NCI-H2081 (cell line): ENCODE measurements at places on chromosomes 4 and X.
A peak's percentile ranks its signal among the peaks of the same experiment; 100 is the strongest.

DNA sequence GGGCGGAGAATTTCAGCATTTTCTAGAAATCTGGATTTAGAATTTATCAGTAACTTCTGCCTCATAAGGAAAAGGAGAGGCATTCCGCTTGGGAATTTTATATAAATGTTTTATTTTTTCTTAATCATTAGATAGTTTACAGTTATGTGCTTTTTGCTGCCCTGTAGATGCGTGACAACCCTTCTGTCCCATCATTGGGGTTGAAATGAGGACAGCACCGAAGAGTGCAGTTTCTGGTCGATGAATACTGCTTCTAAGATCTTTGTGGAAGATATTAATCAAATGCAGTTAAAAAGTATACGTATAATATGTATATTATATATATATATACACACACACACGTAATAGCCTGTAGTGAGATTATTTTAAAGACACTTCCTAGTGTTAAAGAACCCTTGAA is 1.5 kb downstream of the RBPJ start:
- no peak for DNase-seq

DNA sequence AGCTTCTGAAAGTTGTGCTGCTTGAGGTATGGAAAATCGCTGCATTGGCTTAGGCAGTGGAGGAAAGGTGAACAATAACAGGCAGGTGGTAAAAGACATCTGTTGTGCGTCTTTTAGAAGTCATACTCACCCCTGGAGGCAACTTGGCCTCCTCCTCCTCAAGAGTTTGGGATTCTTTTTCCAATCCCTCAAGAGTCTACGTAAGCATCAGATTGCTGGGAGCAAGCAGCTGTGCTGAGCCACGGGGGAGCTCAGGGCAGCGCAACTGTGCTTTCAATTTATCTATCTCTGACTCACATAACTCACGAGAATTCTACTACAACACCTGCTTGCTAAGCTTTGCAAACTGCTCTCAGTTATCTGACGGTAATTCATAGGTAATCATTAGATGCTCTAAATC is 6.4 kb upstream of the RBMX2 start:
- no peak for DNase-seq

DNA sequence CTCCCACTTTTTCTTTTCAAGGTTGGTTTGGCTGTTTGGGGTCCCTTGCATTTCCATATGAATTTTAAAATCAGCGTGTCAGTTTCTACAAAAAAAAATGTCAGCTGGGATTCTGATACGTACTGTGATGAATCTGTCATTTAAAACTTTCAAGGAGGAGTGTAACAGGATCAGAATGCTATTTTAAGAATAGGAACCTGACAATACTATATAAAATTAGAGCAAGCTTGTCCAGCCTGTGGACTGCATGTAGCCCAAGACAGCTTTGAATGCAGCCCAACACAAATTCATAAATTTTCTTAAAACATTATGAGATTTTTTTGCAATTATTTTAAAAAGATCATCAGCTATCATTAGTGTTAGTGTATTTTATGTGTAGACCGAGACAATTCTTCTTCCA is 56.5 kb downstream of the TMEM164 start:
- DNase-seq: no peak

- no peak for DNase-seq
Measured at GRCh38 chr4:159352609-159353008, 249.7 kb downstream of the RAPGEF2 start.

GRCh38 chrX:17788439-17788838 is 51.1 kb downstream of the SCML1 start:
- peak; percentile 25 for DNase-seq

GRCh38 chr4:176641237-176641636 is 151.5 kb downstream of the VEGFC start:
- no peak for DNase-seq

DNA sequence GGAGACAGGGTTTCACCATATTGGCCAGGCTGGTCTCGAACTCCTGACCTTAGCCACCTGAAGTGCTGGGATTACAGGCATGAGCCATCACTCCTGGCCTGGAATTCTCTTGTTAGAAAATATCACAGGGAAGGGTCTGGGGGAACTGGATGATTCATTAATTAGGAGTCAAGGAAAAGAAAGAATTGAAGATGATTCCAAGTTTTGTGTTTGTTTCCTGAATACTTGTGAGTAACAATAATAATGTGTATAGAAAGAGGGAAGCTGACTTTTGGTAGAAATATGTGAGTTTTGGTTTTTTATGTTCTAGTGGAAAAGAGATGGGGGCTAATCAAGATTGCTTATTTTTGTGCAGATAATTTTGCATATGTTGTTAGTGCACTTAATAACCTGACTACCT is 77.3 kb upstream of the CLNK start:
- no peak for DNase-seq

DNA sequence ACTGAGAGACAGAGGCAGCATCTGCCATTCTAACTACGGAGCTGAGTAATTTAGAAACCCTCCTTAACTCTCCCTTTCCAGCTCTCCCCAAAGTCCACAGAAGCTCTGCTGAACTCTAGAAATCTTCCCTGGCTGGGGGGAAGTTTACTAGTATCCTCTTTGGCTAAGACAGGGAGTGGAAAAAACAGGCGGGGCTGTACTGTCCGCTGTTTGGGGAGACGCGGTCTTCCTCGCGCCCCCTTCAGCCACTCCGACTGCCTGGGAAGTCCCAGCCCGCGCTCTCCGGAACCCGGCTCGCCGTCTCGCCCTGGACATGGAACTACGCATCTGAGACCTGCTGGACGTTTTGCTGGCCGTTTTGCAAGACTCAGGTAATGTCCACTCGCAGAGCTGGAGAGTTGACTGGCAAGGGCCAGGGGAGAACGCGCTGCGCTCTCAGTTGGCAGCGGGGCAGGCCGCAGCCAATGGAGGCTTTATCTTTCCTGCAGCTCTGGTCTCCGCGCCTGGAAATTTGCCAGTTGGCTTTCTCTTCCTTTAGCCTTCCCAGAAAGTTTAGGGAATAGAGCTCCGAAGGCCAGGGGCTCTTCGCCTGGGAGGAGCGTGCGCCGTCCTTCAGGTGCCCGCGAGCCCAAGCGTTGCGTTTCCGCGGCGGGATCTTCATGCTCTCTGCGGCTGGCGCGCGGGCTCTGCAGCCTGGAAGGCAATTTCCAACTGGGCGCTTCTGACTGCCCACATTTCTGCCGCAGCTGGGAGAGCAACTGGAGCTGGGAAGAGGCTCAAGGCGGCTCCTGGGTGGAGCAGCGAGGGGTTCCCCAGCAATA is 892 bp downstream of the IL1RAPL2 start:
- no peak for DNase-seq

- no peak for DNase-seq
Measured at GRCh38 chr4:6658209-6658595, 17.7 kb downstream of the MRFAP1 start.

DNA sequence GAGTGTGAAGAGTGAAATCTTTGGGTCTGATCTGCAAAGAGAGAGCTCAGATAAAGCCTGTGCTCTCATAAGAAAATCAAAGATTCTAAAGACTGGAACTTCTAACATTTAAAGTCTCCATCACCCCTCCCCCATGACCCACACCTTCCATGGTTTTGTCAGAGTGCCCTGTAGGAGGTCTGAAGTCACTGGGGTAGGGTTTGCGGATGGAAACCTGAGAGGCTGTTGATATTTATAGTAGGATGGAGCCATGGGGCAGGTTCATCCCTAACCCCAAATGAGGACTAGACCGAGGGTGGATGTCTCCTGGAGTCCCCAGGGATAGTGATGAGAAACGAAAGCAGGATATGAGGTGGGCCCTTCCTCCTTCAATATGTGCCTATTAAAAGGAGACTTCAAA is 28.4 kb upstream of the NLGN4X start:
- no peak for DNase-seq

- no peak for DNase-seq
Measured at GRCh38 chr4:157957905-157958304, 214.9 kb downstream of the GASK1B start.

- no peak for DNase-seq
Measured at GRCh38 chr4:155828628-155829027, 37.4 kb downstream of the ASIC5 start.
